NCI-H2029 treated with DMSO at 0.1 percent for 48 hours (cell line): ENCODE measurements at places on chromosomes 6 and 20.
A peak's percentile ranks its signal among the peaks of the same experiment; 100 is the strongest.

DNA sequence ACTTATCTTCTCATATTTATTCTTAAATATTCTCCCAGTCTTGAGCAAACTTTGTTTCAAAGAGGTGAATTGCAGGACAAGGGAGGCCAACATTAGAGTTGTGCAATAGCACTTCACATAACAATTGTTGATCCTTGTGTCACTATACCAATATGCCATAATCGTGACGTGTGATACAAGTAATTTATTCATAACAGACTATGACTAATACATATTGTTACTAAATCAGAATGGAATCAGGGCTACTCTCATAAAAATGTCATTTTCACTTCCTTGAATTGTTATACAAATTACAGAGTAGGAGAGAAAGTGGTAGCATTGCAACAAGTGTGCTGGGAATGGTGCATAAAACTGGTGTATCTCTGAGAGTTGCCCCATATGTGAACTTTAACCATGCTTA is 37.2 kb upstream of the PLCB1 start:
- no peak for DNase-seq

GRCh38 chr6:146700078-146700686 is 101.4 kb downstream of the ADGB start:
- peak; percentile 21 for DNase-seq

- DNase-seq, result no peak
These were observed 237.1 kb downstream of the ANKRD60 start for GRCh38 chr20:57991211-57991881.

DNA sequence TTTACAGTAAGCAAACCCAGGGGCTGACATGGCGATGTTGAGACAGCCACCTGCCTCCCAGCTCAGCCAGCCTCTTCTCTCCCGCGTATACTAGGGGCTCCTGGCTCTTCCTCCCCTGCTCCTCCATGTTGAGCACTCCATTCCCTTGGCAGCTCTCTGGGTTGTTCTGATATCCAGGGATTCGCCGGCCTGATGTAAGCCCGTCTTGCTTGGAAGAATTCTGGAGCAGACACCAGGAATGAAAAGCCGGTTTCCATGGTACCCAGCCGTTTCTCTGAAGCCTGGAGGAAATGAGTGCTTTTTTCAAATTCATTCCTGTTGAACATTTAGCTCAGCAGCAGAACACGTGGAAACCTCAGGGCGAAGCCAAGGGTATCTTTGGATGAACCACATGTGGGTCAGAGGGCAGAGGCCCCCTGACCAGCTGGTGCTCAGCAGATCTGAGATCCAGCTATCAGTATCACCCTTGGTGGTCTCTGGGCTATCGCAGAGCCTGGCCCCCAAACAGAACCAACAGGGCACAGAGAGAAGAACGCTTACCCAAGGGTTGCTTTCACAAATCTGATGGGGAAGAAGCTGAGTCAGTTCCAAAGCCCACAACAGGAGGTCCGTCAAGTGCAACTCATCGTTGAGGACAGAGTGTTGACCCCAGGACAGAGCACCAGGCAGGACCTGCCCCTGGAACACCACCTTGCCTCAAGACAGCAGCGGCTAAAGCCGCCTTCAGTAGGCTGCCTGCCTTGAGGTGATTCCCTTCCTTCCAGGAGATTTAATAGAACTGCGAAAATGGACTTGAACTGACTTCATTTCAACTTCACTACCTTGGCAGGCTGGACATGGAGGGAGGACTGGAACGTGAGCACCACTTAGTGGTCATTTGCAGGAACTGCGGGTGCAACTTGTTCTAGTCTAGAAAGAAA is 96.1 kb upstream of the RIN2 start:
- DNase-seq, result peak; percentile 64

DNA sequence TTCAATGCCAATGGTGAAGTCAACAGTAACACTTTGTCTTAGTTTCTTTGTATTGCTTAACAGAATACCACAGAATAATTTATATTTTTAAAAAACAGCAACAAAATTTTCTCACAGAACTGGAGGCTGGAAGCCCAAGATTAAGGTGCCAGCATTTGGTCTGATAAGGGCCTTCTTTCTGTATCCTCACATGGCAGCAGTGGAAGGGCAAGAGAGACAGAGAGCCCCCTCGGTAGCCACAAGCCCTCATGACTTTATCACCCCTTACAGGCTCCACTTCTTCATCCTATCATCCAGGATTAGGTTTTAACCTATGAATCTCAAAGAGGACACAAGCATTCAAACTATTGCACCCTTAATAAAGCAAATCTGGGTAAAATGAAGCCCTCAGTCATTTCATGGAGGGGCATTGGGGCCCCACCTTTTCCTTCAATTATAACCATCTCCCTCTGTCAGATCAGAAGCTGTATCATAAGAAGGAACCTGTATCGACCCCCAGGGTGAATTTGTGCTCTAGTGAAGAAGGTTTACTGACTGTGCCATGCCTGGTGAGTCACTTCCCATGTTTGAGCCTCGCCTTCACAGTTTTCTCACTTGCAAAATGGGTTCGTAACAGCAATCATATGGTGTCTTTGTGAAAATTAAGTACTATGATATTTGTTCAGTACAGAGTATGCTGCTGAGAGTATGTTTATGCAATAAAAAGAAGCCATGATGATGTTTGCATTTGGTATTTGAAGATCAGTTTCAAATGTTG is 178.2 kb downstream of the LRFN2 start:
- DNase-seq, result no peak

DNA sequence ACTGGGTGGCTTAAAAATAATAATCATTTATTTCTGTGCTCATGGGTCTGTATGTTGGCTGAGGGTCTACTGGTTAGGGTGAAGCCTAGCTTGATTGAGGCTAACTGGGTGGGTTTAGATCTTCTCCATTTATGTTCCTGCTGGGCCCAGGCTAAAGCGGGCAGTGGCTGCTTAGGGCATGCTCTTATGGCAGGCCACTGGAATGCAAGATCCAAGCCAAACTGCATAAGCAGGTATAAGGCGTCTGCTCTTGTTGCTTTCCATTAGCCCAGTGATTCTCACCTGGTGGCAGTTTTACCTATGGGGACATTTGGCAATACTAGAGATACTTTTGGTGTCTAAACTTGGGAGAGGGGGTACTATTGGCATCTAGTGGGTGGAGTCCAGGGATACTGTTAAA is 44.5 kb downstream of the QKI start:
- no peak for DNase-seq

DNA sequence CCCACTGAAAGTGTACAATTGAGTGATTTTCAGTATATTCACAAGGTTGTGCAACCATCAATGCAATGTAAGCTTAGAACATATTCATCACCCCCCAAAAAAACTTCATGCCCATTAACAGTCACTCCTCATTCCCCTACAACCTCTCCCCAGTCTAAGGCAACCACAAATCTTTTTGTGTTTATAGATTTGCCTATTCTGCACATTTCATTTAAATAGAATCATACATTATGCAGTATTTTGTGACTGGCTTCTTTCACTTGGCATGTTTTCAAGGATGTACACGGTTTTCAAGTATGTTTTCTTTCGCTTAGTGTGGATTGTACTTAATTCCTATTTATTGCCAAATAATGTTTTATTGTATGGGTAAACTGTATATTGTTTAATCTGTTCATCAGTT is 329.3 kb upstream of the RNF24 start:
- DNase-seq, result no peak

- no peak for DNase-seq
These were observed 244.9 kb downstream of the HIVEP2 start for GRCh38 chr6:142700032-142700431.

DNA sequence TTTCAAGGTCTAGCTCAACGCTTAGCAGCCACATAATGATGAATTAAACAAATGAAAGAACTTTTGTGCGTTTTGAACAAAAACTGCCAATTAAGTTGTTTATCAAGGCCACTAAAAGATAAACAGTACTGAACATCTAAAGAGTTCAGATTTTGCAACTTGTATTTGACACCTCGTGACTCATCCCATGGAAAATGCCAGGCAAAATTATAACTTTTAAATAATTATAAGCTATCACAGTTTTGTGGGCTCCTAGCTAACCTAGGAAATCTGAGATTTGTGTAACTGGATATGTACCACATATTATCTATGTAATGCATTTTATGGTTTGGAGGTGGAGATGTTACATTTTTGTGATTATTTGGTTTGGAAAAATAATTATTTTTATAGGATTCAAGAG is 9.6 kb upstream of the BAG2 start:
- no peak for DNase-seq

GRCh38 chr6:143902827-143903226 is 38.6 kb downstream of the ZC2HC1B start:
- no peak for DNase-seq

DNA sequence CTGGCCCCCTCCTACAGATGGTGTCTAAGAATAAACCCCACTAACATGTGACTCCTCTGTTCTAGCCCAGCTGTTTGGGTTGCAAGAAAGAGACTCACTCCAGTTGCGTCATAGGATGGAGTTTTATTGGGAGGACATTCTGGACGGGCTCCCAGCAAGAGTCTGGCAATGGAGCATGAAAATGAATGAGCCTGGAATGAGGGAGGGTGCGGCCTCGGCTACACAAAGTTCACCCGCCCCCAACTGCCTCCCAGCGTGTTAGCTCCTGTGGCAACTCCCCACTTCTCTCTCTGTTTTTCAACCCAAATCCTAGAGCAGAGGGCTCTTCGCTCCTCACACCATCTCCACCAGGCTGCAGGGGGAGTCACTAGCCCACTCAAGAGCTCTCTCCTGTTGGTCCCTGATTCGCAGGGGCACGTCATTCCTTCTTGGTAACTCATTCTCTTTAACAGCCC is 5.1 kb upstream of the ADAM33 start:
- no peak for DNase-seq

- DNase-seq, result no peak
These were observed 201.9 kb downstream of the LY86 start for GRCh38 chr6:6790393-6790792.

DNA sequence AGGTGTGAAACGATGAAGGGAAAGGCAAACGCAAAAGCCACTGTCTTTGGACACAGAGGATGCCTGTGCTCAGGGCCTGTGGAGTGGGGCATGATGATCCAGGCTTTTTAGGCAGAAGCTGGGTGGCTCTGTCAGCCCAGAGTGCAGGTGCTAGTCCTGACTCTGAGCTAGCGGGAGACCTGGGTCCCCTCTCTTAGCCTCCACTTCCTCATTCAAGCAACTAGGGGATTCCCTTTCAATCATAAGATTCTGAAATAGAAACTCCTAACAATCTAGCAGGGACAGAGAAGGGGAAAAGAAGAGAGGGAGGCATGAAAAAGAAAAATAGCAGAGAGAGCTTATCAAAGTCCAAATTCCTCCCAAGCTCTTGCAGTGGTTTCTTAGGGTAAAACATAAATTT is 7.6 kb upstream of the HIVEP2 start:
- no peak for DNase-seq

GRCh38 chr20:53889411-53890148 is 180.8 kb downstream of the BCAS1 start:
- DNase-seq, result no peak

DNA sequence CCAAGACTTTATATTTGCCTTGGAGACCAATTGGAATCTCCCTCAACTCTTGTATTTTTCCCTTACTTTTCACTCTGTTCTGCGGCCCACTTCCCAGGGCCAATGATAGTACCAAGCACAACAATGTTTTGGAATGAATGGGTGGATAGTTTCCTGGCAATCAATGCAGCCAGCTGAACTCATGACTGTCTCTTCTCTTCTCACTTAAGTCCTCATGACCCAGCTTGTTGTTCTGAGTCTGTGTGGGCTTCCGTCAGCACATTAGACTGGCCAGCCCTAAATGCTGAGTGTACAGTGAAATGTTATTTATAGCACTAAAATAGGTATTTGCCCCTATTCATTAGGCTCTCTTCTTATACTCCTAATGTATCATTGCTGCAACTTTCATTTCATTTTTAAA is 5.6 kb upstream of the MBOAT1 start:
- DNase-seq, result no peak

DNA sequence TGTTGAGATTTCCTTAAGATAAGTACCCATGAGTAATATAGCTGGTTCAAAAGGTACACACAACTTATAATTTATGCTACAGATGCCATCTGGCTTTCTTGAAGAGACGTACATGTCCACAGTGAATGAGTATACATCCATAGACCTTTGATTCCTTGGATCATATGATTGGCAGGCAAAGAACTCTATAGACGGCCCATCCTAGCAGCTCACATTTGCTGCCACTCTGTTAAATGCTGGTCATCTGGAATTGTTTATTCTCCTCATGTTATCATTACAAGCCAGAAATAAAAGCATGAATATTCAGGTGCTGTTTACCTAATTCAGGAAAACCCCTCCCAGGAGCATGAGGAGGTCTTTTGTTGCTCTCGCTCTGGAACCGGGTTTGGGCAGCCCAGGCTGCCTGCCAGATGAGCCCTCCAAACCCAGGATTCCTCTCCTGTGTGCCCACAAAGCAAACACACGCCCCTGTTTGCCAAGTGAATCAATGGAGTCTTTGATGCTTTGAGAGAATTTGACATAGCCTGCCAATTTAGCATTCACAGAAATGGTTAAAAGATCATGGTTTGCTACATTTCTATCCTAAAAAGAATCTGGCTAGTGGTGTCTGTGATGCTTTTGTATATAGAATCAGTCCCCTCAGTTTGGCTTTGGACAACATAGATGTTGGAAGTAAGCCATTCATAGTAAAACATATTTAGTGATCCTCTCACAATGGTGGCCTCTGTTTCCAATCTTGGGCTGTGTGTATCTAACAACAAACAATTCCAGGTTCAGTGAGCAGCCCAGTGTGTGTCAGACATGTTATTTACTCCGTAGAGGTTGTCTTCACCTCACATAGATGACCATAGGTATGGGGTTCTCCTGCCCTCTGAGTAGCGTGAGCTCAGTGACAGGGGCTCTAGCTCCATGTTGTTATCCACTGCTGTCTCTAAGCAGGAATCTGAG is 17.5 kb upstream of the PLCG1 start:
- DNase-seq, result peak; percentile 74

DNA sequence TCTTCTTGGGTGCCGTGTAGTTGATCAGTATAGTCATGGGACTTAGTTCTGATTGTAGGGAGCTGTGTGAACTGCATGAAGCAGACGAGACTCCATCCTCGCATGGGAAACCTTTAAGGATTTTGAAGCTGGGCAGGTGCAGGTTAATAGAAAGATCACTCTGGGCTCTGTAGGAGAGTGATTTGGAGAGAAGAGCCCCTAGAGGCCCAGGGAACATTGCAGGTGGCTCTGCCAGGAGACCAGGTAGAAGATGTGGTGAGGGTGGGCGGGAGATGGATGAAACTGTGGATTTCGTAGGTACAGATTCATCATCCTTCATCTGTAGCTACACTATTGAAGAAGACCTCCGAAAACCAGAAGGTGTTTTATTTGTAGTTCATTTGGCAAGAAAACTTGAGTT is 53.3 kb downstream of the UTRN start:
- DNase-seq, result no peak
